HL-60 (cell line): ENCODE measurements at places on chromosomes 16 and 17.

DNA sequence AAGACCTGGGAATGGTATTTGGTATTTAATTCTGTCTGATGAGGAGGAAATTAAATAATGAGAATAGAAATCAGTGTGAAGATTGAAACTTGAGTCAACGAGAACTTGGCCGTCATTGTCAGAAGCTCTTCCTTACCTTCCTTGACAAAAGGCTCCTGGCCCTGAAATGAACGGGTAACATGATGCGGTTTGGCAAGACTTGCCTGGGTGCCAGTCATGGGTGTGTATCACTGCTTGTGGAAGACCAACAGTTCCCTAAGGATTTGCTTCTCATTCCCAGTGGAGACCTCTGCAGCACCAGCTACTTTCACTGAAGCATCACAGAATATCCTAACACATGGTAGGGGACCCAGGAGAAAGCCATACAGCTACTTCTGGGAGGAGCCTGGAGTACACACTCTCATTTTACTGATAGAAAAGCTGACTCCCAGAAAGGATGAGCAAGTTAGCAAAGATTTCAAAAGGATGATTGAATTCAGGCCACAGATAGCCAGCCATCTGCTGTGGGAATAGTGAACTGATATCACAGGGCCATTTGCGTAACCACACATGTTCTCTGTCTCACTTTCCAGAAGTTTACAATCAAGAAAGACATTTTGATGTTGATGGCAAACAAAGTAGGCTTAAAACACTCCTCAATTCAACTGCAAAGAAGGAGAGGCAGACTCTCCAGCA, 258.1 kb upstream of the SALL1 start:
- DNase-seq: no peak

DNA sequence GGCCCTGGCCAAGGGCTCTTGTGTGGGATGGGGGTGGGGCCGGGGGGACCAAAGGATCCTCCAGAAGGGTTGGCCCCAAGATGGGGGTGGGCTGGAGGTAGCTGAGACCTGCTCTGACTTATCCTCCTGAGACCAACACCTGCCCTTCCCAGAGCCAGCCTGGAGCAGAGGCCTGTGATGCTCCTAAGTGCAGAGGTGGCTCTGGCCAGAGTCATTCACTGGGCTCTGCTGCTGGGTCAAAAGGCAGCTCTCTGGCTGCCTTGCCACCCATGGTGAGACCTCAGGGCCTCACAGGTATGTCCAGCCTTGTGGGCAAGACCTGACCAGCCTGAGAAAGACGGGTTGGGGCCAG, 393 bp downstream of the SERPINF2 start:
- DNase-seq: no peak

GRCh38 chr16:66936462-66936861, 1.1 kb downstream of the CES2 start:
- DNase-seq: no peak

DNA sequence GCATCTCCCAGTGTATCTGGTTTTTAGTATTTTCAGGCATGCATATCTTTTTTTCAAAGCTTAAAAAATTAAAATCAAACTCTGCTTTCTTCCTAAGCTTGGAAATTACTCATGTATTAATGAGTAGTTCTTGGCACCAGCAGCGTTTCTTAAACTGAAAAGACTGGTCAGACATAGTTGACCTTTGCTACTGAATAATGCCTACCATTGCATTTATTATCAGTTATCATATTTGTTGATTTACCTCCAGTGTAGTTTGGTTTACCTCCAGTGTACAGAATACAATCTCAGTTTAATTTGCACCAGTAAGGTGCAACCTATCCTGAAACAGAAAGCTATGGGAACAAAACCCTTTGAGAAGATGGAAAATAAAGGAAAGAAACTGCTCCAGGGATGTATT, 34.5 kb upstream of the EVI2A start:
- DNase-seq: no peak

- no peak for DNase-seq
Measured at GRCh38 chr17:43791589-43791988, 11.4 kb downstream of the CFAP97D1 start.

DNA sequence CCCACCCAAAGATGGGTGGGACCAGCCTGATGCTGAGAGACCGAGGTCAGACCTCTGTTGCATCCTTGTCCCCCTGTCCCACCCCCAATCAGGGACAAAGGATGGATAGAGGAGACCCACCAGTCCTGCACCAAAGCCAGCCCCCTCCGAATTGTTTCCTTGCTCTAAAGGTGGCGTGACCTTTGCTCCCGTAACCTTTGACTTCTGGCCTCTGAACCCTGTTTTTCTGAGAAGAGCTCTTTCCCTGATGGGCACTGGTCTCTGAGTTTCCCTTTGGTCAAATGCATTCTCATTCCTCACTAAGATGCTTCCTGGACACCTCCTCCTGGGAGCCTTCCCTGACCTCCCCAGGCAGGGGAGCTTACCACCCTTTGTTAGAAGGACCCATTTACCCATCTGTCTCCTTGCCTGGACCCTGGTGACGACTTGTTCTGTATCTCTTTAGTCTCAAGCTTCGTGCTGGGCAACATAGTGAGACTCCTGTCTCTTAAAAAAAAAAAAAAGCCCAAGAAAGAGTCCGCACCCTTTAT, 5.3 kb upstream of the NEUROD2 start:
- DNase-seq: no peak

DNA sequence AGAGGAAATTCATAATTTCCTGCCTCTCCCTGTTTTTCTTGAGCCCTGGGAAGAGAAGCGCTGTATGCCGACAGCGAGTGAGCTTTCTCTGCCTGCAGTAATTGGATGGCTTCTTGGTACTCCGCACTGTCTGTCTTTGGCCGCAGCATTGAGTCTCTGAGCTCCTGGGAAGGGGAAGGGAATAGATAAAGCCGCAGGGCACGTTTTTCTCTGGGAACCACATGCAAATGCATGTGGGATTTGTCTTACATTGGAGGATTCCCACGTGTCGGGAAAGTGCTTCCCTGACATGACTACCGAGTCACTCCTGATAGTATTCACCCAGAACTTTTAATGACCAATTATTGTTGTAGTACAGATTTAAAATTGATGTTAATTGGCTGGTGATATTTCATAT, 385.9 kb downstream of the CPPED1 start:
- DNase-seq: no peak
